ENCODE measurements at places on chromosomes 6 and 20.

GRCh38 chr20:53322651-53323050, 271.0 kb downstream of the ZNF217 start:
- DNase-seq = no peak

DNA sequence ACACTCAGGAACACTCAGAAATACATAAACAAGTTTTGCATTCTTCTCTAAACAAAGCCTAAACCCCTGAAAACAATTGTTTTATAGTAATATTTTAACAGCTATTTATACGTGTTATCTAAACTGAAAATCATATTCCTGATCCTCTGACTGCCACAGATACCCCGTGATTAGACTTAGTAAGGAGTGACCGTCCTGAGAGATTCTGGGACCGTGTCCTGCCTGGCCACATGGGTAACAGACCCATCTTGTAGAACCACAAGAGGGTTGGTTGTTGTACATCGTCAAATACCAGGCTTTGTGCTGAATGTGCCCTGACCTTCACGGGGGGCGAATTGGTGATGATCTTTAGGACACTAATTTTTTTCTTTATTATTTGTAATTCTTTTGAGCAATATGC, 214.4 kb downstream of the TMEM242 start:
- DNase-seq = no peak

GRCh38 chr20:1788044-1788443, 107.2 kb upstream of the SIRPA start:
- no peak for DNase-seq

DNA sequence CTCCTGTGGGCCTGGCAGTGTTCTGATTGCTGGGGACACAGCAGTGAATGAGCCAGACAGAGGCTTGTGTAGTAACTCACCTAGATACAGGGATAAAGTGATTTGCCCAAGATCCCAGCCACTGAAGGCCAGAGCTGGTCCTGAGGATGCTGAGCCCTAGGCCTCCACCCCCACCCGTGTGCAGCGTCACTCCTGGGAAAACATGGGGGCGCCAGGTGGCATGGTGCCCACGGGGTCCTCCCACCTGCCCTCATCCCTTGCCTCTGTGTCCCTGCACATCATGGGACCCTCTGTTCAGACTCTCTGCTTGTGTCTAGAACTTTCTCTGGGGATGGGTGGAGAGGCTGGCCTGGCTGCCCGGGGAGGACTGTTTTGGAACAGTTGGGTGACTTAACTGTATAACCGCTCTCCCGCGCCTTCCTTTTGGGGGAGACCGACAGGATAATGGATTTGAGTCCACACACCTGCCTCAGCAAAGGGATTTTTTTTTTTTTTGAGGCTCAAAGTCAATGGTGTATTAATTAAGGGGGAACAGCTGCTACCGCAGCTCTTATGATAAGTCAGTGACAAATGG, 19.6 kb downstream of the LEMD2 start:
- DNase-seq = no peak
